ENCODE measurements at places on chromosomes 11 and 22. TPM values are rescaled to one million over a fixed set of nuclear protein-coding genes. Genes with fewer than 3 reads are reported as not detected.

The CLCF1 gene
- 1.3 TPM for total RNA-seq

The IGHMBP2 gene
- 9.8 TPM for total RNA-seq

The OSBP2 gene
- total RNA-seq: 3.3 TPM

The MRGPRE gene
- total RNA-seq: 0.19 TPM

The FBLN1 gene
- 20.6 TPM for total RNA-seq

The SCN3B gene
- total RNA-seq: 0.59 TPM

The OR52N1 gene
- not detected for total RNA-seq

The C11orf87 gene
- not detected for total RNA-seq

Measured in pancreas (tissue), 10 donors.